Stimulated activated CD8-positive, alpha-beta memory T cell treated with anti-CD3 and anti-CD28 coated beads, Interleukin-15, amount 100 ng/mL, for 48 hours (primary cell): ENCODE measurements at places on chromosomes 11 and 22.
A peak's percentile ranks its signal among the peaks of the same experiment; 100 is the strongest.

GRCh38 chr11:125505492-125506080 is 9.5 kb upstream of the FEZ1 start:
- no peak for DNase-seq

DNA sequence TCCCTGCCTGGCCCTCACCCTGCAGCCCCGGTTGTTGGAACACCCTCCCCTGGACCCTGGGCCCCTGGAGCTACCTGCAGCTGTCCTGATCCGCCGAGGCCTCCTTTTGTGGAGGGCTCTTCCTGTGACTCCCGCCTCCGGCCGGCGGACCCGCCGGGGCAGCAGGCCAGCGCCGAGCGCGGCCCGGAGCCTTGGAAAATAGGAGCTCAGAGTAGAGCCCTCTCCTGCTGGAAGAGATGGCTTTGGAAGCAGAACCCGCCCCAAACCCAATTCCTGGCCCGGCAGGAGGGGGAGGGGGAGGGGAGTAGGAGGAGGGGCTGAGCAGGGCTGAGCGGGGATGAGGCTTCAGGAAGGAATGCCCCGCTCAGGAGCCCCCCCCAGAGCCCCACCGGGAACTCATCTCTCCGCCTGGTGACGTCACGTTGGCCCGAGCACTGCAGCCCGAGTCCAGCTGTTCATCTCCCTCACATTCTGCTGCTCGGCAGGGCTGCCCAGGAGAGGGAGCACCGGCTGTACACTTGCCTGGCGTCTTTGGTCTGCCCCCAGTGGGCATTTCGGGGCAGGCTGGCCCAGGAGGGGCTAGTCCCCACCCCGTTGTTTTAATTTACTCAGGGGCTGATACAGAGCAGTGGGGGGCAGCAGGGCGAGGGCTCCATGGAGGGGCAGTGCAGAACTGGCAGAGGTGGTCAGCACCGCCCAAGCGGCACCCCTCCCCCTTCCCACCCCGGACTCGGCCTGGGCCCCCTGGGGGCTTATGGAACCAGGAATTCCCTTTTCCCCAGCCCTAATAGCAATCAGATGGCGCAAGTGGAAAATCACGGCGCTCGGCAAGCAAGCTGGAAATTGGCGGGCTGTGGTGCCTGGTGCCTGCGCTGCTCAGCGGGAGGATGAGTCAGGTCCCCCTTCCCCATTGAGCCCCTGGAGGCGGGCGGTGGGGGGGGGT is at the start of gene MRGPRF:
Gene MRGPRF, minus strand, starts transcription at position 238 of the 943 bp plus-strand sequence. CDS start 3,345 bp downstream, outside the sequence.
- DNase-seq, result no peak

- DNase-seq, result no peak
These were observed 25.1 kb downstream of the RGL4 start for GRCh38 chr22:23715806-23716375.

GRCh38 chr11:88438721-88439120 is 101.2 kb upstream of the CTSC start:
- no peak for DNase-seq

- no peak for DNase-seq
These were observed 2.6 kb upstream of the SH3BP1 start for GRCh38 chr22:37636949-37637273.

DNA sequence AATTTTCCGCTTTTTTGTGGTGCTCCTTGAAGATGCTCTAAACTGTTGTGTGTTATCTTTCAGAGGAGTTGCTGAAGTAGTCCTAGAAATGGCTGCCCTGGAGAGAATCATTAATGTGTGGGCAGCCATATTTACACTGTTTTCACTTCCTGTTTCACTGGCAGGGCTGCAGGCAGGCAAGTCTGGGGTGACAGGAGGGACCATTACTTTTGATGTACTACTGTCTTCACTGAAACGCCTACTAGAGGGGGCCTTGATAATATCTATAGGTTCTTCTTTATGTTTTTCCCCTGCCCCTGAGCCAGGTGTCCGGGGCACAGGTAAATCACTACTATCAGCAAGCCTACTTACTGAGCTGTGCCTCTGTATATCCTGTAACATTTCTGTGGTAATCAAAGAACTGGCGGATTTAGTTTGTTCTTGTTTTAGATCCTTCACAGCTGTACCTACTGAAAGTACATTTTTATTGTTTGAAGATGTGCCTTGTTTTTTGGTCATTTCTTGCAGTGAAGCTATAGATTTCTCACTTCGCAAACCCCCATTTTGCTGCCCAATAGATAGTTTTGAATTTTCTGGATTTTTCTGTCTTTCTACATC is 39.7 kb downstream of the ACAT1 start:
- no peak for DNase-seq

DNA sequence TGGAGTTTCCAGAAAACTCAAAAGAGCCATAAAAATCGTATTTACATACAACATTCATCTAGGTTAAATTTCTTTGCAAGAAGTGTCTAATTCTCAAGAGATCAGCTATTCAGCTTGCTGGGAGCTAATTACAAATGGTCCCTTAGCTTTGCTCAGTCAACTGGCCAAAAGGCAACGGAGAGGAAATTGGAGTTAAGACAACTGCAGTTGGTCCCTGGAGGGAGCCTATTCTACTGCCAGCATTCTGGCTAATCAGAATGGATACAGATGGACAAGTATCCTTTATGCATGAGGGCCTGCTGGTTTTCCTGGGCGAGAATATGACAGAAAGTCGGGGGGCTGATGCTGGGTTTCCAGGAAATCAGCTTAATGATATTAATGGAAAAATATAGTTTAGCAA is 45.5 kb downstream of the KCNJ1 start:
- no peak for DNase-seq

- DNase-seq, result no peak
These were observed 11.5 kb downstream of the TSPAN32 start for GRCh38 chr11:2313051-2313951.

DNA sequence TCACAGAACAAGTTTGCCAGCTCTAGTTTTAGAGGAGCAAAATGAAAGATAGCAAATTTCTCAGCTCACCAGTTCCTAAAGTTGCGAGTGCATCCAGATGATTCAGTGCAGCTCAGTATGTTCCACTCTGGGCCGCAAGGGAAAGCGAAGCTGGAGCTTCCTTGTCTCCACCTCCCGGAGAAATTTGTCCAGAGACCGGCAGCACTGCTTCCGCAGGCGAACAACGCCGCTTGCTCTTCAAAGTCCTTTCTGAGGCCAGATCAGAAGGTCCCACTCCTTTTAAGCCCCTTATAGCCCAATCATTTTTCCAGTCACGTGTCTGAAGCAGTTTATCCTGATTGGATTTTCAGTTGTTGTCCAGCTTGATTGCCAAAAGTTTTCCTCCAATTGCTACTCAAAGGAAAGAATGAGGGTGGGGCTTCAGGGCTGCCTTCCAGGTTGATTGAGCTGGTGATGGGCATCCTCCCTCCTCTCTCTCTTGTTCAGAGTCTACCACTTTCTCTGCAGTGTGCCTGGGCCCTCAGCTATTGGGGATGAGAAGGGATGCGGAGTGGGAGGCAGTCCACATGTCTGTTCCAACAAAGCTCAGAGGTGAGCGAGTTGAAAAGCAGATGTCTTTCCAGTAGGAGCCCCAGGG is at the start of gene ZNF280A:
Gene ZNF280A, minus strand, starts transcription at position 251 of the 637 bp plus-strand sequence. CDS start 4,640 bp downstream, outside the sequence.
- DNase-seq, result no peak

GRCh38 chr22:29480512-29481264 is 670 bp downstream of the NEFH start:
- DNase-seq, result peak; percentile 37

GRCh38 chr22:18024956-18025720 is 777 bp upstream of the MICAL3 start:
- DNase-seq, result no peak

DNA sequence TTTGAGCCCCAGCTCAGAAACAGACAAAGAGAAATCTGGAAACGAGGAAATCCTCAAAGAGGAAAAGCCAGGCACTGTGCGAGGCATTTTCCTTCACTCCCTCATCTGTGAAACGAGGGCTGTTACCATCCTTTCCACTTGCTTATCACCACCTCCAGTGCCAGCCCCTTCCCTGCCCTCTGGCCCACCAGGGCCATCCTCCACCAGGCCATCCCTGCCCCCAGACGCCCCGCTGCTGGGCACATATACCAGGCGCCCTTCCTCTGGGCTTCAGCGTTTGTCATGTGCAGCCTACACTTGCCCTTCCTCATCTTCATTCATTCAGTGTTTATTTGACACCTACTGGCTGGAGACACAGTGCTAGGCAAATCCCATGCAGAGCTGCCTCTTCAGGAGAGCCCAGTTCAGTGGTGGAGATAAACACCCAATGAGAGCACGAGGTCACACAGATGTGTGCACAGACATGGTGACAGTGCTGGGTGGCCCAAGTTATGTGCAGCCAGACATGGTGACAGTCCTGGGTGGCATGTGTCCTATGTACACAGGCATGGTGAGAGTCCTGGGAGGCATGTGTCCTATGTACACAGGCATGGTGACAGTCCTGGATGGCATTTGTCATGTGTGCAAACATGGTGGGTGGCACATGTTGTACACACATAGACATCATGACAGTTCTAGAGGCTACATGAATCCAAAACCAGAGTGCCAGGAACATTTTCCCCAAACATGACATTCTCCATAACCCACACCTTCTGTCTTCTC is 9.7 kb downstream of the SPTBN2 start:
- DNase-seq, result no peak

DNA sequence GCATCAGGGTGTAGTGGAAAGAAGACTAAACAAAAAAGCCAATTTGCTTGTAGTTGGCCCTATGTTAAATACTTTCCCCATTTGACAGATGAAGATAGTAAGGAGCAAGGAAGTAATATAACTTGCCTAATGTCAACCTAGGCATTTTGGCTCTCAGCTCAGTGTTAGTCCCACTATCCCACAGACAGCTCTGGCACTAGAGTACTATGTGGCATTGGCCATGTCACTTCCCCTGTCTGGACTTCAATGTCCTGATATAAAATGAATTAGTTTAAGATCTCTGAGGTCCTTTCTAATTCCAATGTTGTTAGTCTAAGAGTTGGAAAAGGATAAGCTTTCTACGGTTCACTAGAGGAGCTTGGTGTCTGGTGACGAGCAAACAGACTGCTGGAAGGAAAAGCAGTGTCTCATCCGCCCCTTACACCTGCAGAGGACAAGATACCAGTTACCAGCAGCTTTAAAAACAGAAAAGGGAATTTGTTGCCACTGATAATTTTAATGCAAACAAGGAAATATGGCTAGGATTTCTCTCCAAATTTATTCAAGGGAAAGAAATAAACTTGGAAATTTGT is 92.5 kb downstream of the RELT start:
- no peak for DNase-seq

- DNase-seq, result no peak
These were observed 28.2 kb downstream of the ST3GAL4 start for GRCh38 chr11:126383339-126384335.

DNA sequence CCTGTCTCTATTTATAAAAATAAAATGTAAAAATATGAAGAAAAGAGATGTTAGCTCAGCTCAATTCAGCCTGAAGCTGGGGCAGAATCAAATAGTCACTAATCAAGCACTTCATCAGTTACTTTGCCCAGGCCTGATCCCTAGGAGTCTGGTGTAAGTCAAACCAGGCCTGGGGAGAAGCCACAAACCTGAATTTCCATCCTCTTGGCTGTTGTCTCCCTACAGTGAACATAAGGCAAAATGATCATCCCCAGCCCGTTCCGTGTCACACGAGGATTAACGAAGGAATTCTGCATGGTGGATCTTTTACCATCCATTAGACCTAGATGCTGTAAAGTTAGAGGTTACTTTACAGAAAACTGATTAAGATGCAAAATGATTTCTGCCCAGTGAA is 6.5 kb upstream of the NAALADL1 start:
- DNase-seq, result no peak

DNA sequence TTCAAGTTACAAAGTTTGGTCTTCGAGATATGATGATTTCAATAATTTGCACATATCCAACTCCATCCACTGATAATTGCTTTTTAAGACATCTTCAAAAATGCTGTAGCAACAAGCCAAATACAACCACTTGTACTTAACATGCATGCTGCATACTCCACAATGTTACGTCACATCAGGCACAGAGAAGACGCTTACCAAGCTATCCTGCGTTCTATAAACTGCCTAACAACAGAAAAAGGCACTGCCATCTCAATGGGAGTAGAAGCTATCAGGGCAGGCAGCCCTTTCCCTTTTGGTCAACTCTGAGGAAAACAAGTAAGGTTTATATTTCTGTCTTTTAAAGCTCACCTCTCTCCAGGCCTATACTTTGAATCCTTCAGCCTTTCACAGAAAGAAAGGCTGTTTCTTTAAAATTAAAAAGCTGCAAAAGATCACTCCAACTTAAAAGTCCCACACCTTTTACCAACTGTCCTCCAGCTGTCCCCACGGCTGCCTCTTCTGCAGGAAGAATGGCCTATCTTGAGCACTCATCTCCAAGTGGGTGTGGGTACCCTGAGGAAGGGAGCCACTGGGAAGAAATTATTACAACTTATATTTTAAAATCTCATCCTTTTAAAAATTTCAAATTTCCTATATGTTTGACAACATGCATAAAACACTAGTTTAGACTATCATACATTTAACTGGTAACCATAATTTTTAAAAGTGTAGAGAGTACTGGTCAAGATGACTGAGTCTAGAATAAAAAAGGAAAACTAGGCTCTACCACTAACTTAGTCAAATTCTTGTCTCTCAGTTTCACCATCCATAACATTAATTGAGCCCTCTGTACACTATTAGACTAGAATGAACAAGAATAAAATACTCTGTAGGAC is 14.5 kb downstream of the PHF21A start:
- DNase-seq, result no peak

DNA sequence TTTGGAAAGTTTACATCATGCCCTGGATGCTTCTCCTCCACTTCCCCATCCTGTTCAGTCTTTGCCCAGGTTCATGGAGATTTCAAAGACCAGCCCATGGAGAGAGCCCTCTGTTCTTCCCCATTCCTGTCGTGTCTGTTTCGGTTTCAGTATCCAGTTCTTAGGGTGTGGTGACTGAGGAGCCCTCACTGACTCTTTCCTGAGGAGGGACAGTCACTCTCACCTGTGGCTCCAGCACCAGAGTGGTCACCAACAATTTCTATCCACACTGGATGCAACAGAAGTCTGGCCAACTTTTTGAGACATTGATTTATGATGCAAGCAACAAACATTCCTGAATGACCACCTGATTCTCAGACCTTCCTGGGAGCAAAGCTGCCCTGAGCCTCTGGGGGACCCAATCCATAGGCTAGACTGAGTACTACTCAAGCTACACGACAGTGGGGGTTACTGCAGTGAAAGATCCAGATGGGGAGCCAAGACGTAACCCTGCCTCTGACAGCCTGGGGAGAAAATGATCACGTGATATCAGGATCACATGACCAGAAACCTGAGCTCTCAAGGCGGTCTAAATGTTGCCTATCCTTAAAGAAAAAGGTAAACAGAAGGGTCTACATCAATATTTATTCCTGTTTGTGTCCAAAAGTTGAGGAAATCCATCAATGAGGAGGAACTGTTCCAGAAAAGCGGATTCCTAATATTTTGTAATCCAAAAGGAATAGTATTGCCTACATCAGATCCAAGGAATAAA is 76.2 kb upstream of the VPREB1 start:
- no peak for DNase-seq

GRCh38 chr11:9692691-9693090 is 28.8 kb downstream of the SWAP70 start:
- DNase-seq, result no peak
